ENCODE measurements at places on chromosomes 7 and 10.

DNA sequence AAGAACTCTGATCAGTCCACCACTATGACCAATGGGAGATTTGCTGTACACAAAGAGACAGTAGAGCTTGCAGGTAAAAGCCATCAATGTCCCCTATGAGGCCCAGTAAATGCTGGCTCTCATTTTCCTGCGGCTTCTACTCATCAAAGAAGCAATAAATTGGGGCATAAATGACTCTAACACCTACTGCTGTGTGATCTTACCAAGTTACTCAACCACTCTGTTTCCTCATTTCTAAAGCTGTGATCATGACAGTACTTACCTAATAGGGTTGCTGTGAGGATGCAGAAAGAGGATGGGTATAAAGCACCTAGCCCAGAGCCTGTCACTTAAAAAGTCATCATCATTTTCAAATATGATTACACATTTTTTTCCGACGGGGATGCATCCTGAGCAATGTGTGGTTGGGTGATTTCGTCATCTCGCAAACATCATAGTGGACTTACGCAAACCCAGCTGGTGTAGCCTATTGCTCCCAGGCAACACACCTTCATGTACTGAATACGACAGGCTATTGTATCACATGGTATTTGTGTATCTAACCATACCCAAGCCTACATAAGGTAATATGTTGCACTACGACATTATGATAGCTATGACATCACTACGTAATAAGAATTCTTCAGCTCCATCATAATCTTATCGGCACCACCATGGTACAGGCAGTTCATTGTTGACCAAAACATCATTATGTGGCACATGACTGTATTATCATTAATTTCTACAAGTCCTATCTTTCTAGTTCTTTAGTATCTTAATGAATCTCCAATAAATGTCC is 7.1 kb upstream of the MGMT start:
- DNase-seq = no peak

DNA sequence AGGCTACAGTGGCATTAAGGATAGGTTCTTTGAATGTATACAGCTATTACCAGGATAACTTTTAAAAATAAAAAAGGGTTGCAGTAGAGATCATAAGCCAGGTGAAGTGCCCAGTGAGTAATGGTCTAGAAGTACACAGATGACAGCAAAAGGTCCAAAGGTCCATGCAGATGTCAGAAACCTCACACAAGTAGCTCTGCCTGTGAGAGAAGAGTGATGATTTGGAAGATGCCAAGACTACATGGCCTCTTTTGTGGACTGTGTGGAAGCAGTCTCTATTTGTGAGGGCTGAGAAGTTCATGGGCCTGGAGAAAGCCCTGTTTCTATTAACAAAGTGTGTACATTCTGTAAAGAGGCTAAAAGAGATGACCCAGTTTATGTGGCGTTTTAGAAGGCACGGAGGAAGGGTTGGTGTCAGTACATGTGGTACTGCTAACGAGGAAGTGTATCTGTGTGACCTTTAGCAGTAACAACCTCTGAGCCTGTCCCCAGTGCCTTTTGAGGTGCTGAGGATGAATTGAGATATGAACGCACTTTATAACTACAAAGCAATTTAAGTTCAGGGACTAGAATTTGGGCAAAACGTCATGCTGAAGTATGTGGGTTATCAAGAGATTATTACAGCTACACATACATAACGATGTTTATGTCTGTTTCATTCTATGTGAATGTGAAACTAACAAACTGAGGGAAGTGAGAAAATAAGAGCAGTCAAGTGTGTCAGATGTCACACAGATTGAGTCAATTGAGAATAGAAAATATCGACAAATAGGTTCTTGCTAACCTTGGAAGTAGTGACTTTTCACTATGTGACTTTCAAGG is 7.6 kb downstream of the CYCS start:
- no peak for DNase-seq

DNA sequence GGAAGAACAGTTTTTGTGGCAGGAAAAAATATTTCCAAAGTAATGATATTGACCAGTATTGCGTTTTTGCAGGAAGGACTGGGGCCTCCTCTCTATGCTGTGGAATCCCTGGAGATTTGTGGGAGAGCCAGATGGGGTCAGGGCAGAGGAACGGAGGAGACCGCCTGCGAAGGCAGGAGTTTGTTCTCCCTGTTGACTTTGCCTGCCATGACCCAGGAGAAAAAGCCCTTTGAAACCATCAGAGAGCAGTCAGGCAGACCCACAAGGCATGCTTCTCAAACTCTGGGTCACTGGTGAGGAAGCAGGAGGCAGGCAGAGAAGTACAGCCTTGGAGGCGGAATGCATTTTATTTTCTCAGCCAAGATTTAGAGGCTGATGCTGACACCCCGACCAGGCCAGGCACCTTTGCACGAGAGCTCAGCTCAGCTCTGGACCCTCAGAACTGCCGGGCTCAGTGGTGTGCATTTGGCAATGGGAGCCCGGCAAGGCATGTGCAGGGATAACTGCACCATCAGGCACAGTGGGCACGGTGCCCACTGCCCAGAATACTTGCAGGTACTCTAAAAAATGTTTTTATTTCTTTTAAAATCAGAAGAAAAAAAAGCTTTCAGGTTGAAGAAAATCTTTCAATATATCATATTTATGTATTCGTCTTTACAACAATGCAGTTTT is 410.4 kb downstream of the RPS24 start:
- no peak for DNase-seq

DNA sequence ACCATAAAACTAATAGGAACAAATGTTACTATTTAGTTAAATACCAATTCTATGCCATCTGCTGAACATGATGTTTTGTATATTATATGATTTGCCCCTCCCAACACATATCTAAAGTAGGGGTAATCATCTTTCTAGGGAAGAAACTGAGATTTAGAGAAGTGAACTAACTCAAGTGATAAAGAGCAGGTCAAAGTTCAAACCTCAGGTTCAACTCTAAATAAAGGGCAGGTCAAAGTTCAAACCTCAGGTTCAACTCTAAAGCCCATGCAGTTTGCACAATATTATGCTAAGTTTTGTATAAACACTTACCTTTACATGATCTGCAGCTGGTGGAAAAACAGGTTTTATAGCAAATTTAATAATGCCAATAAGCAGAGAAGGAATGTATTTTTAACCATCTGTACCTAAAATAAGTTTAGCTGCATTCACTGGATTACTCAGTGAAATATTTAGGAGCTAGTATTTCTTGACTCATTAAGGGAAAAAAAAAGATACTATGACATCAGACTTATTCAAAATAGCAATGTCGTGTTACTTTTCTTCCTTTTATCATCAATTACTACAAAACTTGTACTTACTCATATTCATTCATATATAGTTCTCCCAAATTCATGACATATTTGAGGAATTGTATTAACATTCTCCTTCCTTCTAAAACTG is 1194.3 kb upstream of the CELF2 start:
- no peak for DNase-seq

- DNase-seq = no peak
These were observed 29.8 kb downstream of the SEM1 start for GRCh38 chr7:96679886-96680285.

DNA sequence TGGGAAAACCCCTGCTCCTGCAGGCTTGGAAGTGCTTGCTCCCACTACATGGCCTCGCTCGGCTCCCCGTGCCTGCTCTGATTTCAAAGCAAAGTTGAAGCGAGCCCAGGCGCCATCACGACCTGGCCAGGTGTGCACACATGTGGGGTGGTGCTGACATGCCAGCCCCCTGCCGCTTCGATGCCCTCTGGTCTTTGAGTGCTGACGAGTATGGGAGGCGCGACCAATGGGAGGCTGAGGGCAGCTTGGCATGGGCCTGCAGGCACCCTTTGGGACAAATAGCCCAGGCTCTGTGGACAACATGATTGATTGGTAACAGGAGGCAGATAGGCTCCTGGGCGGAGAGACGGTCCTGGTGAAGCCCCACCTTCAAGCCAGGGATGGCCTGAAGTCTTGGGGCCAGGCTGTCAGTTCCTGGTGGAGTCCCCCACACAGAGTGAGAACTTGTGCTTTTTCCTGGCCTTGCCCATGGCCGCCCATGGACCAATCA is 252.4 kb upstream of the SEMA3A start:
- DNase-seq = no peak

DNA sequence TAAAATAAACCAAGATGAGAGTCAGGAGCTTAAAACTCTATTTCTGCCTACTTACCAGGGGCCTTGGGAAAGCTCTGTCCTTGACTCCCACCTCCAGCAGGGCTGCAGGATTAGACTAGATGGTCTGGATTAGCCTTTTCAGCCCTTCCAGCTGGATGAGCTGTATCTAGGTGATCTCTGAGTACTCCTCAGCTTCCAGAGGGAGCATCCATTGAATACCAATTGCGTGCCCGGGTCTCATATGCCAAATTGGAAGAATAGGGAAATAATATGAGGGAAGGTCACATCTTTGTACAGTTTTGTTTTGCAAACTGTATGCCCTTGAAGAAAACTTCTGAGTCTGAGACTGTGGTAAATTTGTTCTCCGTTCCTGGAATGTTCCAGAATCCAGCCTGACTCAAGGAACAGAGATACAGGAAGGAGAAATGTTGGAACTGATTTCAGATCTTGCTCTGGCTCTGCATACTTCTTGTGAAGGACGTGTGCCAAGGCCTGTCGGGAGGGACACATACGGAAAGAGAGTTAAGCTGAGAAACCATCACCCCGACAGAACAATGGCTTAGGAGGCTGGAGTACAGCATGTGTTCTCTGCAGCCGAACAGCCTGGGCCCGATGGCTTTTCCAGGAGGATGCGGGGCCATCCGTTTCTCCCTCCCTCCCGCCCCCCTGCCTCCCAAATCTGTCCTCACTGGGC is 44.9 kb downstream of the MINDY4 start:
- no peak for DNase-seq

DNA sequence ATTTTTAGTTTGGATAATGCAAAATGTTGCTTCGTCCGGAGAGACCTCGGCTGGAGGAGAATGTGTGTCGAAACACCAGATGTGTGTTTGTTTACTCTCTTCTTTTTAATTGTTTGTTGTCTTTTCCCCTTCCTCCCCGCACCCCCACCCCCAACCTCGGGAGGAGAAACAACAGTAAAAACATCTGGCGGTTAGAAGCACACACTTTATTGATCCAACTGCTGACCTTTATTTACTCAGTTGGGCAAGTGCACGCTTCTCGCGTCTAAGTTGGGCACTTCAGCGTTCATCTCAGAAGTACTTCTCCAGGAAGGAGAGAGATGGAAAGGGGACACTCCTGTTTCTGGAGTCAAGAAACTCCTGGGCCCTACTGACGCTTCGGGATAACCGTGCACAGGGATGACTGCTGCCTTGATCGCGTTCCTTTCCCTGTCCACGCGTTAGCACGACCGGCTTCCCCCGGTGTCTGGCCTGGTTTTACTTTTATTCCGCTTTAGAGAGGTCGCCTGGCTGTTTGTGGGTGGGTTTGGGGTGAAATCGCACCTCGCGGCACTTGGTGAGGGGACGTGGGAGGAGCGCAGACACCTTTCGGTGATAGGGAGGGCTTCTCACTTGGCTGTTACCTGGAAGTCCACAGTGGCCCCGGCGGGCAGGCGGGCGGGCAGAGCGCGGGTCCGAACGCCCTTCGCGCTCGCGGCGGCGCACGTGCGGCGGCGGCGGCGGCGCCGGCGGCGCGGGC is 168.3 kb upstream of the PPP1R3A start:
- DNase-seq = no peak

DNA sequence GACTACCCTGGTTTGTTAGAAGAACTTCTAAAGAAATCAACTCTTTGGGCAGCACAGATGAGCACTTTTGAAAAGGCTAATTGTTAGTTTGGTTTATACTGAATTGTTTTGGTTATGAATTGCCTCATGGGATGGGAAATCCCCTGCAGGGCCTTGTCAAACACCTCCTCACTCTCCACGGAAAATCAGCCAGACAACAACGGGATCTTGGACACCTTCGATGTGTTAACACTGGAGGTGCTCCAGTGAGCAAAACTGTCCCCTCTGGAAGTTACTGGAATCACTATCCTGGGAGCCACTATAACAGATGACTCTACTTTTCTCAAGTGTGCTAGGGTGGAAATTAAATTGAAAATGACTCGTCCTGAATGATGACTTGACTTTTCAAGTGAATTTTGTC is 38.7 kb downstream of the CDK6 start:
- DNase-seq = no peak

DNA sequence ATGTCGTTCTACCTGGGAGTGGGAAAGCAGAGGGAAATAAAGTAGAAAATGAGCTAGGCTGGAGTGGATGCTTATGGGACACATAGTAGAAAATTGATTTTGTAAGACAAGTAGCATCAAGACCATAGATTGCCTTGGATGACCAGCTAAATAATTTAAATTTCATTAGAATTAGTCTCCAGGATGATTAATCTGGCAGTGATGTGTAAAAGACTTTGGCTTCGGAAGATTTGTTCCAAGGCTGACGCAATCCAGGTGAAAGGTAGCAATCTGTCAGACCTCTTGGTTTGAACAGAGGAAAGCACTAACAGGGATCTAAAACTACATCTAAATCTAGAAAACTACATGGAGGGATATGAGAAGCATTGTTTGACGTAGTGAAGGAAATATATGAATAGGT is 236.5 kb downstream of the ARL4A start:
- DNase-seq = no peak

DNA sequence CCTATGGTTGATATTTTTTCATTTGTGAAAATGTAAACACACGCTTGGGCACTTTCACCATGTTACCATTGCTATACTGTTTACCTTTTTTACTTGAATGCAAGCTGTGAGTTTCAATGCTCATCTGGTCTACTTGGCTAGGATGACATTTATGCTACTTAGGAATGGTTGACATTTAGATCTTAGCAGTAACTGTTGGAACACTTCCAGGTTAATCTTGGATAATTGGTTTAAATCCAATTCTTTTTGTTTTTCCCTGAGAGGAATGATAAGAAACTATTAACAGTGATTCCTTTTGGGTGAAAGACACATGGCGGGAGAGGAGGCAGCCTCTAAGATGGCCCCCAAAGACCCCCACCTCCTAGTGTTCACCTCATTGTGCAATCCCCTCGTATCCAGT is 51.4 kb upstream of the AMPH start:
- no peak for DNase-seq

DNA sequence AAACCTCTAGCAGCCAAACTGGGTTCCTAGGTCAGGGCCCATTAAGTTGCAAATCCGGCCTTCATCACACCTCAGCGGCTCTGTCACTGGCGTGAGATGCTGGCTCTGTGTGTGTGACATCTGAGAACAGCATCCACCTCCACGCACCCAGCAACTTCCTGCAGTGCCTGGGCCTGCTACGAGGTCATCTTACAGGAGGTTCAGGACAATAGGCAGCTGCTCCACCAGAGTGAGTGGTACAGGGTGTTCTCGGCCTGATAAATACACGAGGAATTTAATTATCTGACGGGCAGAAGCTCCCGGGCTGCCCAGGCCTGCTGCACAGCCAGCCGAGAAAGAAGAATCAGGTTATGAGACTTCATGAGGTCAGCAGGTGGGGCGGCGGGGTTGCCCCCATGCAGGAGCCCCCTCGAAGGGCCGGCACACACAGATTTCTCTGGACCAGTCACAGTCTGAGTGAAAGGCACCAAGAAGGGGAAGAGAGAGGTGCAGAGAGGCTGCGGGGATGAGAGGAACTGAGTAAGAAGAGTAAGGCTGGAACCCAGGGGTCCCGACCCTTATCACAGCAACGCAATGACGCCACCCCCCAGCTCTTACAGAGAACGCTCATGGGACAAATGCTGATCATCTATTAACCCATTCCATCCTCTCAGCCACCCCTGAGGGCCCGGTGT is 49.3 kb downstream of the CALML3 start:
- DNase-seq = no peak

Data from stimulated activated CD4-positive, alpha-beta T cell treated with anti-CD3 and anti-CD28 coated beads, Interleukin-1b, Interleukin-23, amount 100 ng/mL, for 1 hour (primary cell).